ENCODE measurements at places on chromosomes 2 and 18.

DNA sequence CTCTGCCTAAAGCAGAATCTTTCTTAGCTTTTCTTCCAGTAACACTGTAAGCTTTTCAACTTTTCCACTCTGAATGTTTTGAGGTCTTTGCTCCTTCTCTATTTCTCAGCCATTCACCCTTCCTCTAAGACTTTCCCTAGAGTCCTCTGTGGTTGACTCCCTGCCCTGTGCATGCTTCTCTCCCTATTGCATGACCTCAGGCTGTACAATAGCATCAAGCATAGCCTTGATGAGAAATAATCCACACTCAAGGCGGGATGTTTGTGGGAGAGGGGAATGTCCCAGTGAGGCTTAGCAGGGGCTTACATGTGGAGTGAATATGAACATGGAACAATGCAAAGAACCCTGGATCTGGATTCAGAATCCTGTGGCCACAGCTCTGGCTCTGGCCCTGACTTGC lies 48.4 kb upstream of the IGFBP5 start:
- no peak for DNase-seq

GRCh38 chr18:3029215-3029952 lies 16.4 kb upstream of the LPIN2 start:
- DNase-seq: no peak

- DNase-seq: no peak
These were observed 837.3 kb downstream of the GALR1 start for GRCh38 chr18:78086931-78087330.

DNA sequence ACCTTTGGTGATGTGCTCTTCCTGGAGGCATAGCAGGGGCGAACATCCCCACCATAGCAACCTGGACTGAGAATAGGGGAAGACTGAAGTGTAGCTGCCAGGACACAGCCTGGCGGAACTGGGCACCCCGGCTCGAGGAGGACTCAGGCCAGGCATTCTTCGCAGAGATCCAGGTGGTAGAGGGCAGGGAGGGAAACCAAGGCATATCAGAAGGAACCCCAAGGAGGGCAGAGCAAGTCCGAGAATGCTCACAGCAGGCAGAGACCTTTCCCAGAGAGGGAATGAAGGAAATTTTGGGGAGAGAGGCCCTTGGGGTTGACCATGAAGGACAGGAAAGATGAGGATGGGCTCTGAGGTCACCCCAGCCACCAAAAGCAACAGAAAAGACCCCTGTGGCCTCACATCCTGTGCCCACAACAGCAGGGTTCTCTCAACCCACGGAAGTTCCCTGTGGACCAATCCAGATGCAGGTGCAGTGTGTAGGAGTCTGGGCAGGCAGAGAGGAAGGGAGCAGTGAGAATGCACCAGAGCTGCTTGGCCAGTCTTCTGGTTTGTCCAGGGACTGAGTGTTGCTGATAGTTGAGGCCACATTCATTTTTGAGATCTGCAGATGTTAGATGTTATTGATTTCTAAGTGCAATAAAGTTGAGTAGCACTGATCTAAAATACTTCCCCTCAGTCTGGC lies 136.9 kb downstream of the PXDN start:
- DNase-seq: no peak

GRCh38 chr2:170088776-170089175 lies 89.2 kb upstream of the MYO3B start:
- no peak for DNase-seq

Data from head of caudate nucleus (tissue), 42 donors.